NCI-H1930 (cell line): ENCODE measurements at places on chromosomes 2 and 18.

DNA sequence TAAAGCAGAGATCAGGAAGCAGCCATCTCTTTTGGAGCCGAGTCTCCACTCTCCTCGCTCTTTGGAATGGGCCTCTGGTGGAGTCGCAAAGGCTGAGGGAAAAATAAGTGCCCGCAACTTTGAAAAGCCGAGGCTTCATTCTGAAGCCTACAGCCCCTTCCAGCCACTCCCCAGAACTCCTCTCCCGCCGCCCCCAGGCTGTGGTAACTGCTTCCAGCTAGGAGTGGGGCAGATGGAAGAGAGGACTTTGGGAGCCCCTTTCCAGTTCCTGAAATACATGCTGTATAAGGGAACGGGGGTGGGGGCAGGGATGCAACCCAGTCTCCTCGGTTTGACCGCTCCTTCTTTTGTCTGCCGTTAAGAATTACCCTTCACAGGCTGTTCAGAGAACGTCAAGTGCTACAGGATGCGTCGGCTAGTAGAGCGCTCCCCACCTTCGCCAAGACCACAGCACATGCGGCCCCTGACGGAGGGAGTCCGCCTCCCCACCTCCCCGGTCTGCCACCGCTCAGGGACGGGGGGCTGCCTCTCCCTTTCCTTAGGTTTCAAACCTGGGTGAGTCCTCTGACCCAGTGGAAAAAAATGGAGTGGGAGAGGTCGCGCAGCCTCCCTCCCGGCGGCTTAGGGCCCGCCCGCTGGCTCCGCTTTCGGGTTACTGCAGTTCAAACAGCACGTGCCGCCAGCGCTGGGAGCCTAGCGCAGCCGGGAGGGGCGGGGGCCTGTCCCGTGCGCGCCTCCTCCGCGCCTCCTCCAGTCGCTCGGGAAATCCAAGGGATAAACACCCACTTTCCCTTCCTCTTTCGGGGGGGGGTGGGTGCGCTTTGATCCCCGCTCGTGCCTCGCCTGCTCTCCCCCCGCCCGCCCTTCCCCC is 4.9 kb downstream of the CYP26B1 start:
- DNase-seq = no peak

- DNase-seq = no peak
Observed at GRCh38 chr18:12038082-12038638, 55.5 kb upstream of the ANKRD62 start.

GRCh38 chr2:152782171-152782570 is 63.8 kb downstream of the ARL6IP6 start:
- DNase-seq = no peak

- no peak for DNase-seq
Observed at GRCh38 chr2:134705861-134706586, 12.8 kb downstream of the TMEM163 start.

DNA sequence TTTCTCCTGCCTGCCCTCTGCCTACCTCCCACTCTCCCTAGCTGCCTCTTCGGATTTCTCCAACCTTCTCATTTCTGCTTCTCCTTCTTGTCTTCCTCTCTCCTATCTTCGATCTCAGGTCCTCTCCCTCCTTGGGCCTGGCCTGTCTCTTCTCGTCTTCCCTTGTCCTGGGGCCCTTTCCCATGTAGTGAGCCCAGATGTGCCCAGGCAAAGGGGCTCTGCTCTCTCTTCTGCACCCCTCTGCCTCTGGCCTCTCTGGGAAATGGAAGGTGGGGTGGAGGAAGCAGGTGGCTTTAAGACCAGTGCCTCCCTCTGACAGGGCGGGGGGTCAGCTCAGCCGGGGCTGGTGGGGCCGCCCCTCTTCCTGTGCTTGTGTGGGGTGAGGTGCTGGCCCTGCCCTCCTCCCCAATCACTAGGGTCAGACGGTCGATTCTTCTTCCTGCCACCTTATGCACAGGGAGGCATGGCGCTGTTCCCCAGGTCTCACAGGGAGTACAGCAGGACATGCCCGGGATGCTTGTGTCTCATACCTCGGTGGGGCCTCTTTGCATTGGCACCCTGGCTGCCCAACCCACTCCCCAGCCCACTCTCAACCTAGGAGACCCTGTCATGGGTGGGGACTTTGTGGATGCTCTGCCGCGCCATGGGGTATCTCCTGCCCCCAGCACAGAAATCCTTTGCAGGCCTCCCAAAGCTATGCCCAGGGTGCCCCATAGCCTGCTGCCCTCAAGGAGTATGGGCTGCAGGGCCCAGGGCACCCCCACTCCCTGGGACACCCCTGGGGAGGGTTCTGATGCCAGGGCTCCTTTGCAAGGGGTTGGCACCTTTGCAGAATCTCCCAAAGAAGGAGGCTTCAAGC is 213.8 kb upstream of the HAAO start:
- DNase-seq = no peak

DNA sequence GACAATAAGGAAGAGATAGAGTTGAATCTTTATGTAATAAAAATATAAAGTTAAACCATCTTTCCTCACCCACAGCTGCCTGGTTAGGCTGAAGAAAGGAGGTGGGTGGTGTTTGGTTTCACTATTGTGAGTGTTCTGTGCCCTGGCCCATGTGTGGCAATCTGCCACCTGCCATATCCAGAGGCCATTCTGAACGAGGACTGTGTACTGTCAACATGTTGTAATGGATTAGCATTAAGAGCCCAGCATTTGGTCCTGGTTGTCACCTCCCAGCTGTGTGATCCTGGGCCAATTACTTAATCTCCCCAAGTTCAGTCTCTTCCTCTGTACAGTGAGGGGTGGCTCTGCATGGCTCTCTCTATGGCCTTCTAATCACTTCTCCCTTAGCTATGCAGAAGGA is 118.2 kb upstream of the SEC11C start:
- DNase-seq = no peak

DNA sequence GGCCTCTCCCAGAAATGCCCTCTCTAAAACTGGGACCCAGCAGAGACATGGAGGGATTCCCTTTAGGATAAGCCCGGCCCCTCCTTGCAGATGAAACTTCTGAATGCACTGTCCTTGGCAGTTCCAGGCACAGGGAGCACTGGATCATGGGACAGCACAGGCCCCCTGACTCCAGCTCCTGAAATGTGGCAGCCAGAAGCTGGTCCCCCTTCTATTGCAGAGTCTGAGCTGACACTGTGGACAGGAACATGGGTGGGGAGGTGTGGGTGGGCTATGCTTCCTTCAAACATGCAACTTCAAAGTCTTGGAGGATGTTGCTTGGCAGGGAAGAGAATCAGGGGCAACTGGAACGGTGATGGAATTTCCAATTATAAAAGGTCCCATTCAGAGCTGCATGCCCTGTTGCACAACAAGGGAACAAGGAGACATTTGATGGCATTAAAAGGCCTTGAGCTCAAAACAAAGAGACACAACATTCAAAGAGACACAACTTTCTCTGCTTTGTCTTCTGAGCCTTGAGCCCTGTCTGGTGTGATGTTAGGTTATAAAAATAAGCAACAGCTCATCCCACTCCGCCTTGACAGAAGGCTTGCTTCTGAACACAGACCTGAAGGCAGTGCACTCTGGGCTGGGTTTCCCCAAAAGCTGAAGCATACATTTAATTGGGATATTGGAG is 239.0 kb downstream of the OSR1 start:
- DNase-seq = no peak

DNA sequence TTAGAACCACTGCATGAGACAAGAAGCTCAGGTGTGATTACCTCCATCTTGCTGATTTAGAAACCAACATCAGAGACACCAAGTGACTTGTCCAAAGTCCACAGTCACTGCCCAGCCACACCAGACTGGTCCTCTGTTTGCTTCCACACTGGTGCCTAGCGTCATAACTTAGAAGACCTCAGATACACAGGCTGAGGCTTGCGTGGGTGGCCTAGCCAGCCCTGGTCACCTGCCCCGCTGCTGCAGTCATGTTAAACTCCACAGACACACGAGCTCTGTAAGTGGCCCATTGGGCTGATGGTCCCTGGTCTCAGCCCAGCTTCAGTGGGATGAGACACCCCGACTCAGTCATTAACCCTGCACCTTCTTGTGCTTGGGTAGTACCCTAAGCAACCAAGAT is 47.1 kb downstream of the CNGA3 start:
- DNase-seq = no peak

DNA sequence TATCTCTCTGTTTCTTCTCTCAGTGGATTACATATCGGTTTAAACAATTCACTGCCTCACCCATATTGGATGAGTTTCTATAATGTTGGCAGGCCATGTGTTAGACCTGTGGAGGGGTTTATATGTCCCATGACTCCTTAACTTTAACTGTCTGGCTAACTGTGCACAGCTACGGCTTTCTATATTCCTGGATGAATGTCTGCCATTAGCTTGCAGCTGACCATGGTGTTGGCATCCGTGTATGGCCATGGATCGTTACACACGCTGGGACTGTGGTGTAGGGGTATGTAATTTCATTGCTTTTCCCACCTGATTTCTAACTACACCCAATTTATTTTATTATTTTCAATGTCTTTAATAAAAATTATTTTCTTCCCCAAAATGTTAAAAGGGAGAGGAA is 3.3 kb upstream of the TANC1 start:
- DNase-seq = no peak

DNA sequence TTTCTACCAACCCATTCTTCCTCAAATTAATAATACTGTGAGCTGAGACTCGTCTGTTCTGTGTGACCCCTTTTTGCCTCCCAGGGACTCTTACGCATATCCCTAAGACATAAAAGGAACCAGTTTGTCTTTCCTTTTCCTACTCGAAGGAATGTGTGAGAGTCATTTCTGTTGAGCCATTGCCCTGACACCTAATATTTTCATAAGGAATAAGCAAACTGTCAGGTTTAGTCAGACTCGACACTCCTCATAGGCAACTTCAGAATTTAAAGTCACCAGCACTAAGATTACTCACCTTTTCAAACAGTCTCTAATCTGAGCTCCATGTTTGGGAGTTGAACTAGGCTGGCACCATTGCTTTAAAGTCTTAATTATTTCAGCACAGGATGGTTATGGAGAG is 305.5 kb downstream of the IKZF2 start:
- no peak for DNase-seq

- peak; percentile 42 for DNase-seq
Observed at GRCh38 chr2:223542501-223542900, 59.7 kb downstream of the SCG2 start.

DNA sequence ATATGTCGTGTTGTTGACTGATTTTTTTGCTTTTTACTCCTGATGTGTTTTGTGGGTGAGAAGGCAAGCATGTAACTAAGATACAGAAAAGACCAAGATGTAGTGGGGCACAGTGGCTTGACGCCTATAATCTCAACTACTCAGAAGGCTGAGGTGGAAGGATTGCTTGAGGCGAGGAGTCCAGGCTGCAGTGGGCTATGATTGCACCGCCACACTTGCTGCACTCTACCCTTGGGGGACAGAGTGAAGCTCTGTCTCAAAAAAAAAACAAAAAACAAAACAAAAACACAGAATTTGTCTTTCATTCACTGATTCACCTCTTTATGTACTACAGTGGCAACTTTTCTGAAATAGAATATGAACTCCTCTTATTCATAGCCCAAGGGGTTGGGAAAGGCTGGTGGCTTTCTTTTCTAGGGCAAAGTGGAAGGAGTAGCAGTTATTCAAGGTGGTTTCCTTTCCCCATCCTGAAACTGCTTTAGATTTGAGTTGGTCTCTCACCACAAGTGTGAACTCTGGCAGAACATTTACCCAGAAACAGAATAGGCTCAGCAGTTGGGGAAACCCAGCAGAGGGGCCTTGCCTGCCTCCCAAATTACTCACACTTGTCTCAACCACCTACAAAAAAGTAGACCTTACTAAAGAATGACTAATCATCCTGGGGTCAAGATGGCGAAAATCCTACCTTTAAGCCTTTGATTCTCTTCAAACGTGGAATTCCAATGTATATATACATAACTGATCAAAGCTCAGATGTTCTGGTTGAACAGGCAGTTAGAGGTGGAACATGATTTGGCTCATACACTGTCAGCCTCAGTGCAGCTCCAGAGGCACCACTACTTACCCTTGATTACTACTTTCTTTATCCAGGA is 6.5 kb downstream of the TANK start:
- DNase-seq = no peak

DNA sequence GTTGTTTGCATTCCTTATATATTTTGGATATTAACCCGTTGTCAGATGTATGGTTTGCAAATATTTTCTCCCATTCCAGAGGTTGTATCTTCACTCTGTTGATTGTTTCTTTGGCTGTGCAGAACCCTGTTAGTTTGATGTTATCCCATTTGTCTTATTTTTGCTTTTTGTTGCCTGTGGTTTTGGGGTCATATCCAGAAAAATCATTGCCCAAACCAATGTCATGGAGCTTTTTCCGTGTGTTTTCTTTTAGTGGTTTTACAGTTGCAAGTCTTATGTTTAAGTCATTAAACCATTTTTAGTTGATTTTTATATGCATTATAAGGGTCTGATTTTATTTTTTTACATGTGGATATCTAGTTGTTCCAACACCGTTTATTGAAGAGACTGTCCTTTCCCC is 35.8 kb downstream of the PPIG start:
- no peak for DNase-seq

DNA sequence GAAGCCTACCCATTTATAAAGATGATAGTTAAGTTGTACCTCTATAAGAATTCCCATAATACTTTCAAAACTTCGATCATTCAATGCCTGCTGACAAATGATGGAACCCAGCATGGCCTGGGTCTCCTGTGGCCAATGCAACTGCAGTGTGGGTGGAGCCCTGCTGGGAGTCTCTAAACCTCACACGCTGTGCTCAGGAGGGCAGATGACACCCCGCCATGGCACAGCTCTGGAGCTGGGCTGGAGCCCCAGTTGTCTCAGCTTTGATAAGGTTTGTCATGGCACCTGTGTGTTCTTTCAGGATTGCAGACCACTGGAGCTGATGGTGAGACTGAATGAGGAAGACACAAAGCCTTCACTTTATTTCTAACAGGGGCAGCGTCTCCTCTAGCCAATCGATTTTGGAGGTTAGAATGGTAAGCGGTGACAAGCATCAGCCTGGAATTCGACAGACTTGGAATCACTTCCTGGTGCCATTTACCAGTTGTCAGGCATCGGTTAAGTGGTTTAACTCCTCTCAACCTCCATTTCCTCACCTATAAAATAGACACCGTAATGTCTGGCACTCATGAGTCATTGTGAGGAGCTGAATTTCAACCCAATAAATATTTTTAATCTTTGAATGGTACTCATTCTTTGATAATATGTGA is 383.6 kb upstream of the SALL3 start:
- no peak for DNase-seq

DNA sequence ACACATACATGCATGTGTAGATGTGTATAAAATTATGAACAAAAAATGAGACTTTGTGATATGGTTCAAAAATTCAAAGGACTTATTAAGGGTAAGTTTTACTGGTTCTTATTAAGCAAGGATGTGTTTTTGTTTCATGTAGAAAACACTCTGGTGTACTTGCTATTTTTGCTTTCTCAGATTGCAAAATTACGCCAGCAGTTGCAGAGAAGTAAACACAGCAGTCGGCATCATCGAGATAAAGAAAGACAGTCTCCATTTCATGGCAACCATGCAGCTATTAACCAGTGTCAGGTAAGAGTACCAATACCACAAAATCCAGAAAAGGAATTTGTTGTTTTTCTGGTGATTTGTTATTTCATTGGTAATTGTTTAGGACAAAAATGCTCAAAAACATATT is 91.3 kb downstream of the FAM117B start:
- no peak for DNase-seq

GRCh38 chr2:97728091-97728731 is 14.8 kb downstream of the ZAP70 start:
- no peak for DNase-seq
